ENCODE measurements at places on chromosomes 16 and 17.

GRCh38 chr17:81254955-81255717 is 16.0 kb downstream of the NDUFAF8 start:
- peak; percentile 86 for DNase-seq
- H3K27me3 ChIP-seq, result no peaks in the 10 kb centered on the region
- H3K4me1 ChIP-seq, result peaks cover 4% of the 10 kb centered on the region
- H3K36me3 ChIP-seq, result no peaks in the 10 kb centered on the region
- peak overlapping the region; percentile 71 for H3K27ac ChIP-seq

DNA sequence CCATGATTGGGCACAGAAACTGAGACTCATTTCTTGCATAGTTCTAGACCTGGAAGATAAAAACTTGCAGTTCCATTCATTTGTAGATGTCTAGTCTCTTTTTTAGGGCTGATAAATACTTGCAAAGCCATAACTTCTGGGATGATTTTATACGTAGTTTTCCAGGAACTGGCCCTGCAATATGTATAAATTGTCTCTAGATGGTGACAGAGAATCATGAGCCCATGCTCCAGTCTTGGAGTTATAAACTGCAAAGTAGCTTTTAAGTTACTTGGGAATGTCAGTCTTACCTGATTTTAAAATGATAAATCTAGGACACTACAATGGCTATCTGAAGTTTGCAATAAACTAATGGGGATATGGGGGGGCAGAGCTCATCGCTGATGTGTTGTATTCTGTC is 3.0 kb upstream of the ADAMTS18 start:
- no peaks in the 10 kb centered on the region for H3K4me1 ChIP-seq
- peaks cover 37% of the 10 kb centered on the region for H3K27me3 ChIP-seq
- H3K36me3 ChIP-seq, result no peaks in the 10 kb centered on the region
- DNase-seq, result no peak

GRCh38 chr16:88867581-88868246 is 1.3 kb upstream of the PABPN1L start:
- no peak overlapping the region for H3K27ac ChIP-seq
- peaks cover 3% of the 10 kb centered on the region for H3K4me1 ChIP-seq
- H3K4me3 ChIP-seq, result no peak overlapping the region
- no peaks in the 10 kb centered on the region for H3K27me3 ChIP-seq
- peaks cover 3% of the 10 kb centered on the region for H3K36me3 ChIP-seq
- DNase-seq, result no peak

- H3K27ac ChIP-seq, result no peak overlapping the region
- no peaks in the 10 kb centered on the region for H3K36me3 ChIP-seq
- H3K4me1 ChIP-seq, result no peaks in the 10 kb centered on the region
Observed at GRCh38 chr16:16791051-16791450, 412.1 kb downstream of the NPIPA7 start.

DNA sequence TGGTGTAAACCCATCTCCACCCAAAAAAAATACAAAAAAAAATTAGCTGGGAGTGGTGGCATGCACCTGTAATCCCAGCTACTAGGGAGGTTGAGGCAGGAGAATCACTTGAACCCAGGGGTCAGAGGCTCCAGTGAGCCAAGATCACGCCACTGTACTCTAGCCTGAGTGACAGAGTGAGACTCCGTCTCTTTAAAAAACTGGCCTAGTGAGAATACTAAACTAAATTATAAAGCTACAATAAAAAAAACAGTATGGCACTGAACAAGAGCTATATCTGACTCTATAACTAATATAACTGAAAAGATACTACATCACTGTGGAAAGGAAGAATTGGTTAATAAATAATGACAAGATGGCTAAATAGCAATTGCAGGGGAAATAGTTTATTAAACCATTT is 6.4 kb downstream of the SMURF2 start:
- no peak overlapping the region for H3K27ac ChIP-seq
- H3K36me3 ChIP-seq, result no peaks in the 10 kb centered on the region
- peaks cover 4% of the 10 kb centered on the region for H3K4me1 ChIP-seq
- DNase-seq, result no peak

DNA sequence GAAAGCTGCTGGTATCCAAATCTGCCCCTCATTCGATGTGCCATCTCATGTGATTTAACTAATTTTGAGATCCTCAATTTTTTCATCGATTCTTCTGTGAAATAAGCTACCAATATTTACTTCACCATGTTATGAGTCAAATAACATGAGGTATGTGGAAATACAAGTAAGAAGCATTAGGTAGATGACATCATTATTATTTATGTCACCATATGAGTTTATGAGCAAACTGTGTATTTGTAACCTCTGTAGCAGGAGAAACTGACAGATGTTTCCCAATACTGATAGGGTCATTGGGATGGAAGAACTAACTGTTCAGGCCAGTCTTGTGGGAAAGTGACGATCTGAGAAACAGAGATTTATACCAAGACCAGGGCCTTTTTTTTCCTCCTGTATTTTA is 229.4 kb upstream of the GOT2 start:
- H3K36me3 ChIP-seq, result no peaks in the 10 kb centered on the region
- no peaks in the 10 kb centered on the region for H3K27me3 ChIP-seq
- DNase-seq, result no peak
- H3K27ac ChIP-seq, result no peak overlapping the region

GRCh38 chr16:31265329-31266245 is 5.8 kb downstream of the ITGAM start:
- no peaks in the 10 kb centered on the region for H3K27me3 ChIP-seq
- no peak for DNase-seq
- no peak overlapping the region for H3K27ac ChIP-seq
- H3K4me1 ChIP-seq, result no peaks in the 10 kb centered on the region

DNA sequence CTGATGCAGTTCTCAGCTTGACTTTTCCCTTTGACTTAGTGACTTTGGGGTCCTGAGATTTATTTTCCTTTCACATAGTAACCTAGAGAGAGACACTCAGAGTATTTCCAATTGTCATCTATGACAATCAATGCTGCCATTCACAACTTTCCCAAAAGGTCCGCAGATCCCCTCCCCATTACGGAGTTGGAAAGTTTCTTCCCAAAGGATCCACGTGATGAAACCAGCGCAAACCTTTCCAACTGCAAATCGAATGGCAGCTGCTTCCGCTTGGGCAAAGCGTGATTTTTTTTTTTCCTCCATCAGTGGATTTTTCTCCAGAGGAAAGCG is 538 bp upstream of the FCSK start:
- H3K27ac ChIP-seq, result peak overlapping the region; percentile 91
- H3K4me1 ChIP-seq, result no peaks in the 10 kb centered on the region
- no peaks in the 10 kb centered on the region for H3K27me3 ChIP-seq
- H3K36me3 ChIP-seq, result no peaks in the 10 kb centered on the region

GRCh38 chr16:73215678-73216377 is 167.9 kb upstream of the ZFHX3 start:
- no peaks in the 10 kb centered on the region for H3K4me1 ChIP-seq
- H3K27ac ChIP-seq, result no peak overlapping the region
- H3K36me3 ChIP-seq, result no peaks in the 10 kb centered on the region
- H3K4me3 ChIP-seq, result no peak overlapping the region
- H3K27me3 ChIP-seq, result no peaks in the 10 kb centered on the region
- DNase-seq, result no peak

- no peaks in the 10 kb centered on the region for H3K27me3 ChIP-seq
- DNase-seq, result no peak
- peaks cover 4% of the 10 kb centered on the region for H3K4me1 ChIP-seq
- no peak overlapping the region for H3K4me3 ChIP-seq
Observed at GRCh38 chr16:11024333-11025053, 80.1 kb downstream of the CLEC16A start.

DNA sequence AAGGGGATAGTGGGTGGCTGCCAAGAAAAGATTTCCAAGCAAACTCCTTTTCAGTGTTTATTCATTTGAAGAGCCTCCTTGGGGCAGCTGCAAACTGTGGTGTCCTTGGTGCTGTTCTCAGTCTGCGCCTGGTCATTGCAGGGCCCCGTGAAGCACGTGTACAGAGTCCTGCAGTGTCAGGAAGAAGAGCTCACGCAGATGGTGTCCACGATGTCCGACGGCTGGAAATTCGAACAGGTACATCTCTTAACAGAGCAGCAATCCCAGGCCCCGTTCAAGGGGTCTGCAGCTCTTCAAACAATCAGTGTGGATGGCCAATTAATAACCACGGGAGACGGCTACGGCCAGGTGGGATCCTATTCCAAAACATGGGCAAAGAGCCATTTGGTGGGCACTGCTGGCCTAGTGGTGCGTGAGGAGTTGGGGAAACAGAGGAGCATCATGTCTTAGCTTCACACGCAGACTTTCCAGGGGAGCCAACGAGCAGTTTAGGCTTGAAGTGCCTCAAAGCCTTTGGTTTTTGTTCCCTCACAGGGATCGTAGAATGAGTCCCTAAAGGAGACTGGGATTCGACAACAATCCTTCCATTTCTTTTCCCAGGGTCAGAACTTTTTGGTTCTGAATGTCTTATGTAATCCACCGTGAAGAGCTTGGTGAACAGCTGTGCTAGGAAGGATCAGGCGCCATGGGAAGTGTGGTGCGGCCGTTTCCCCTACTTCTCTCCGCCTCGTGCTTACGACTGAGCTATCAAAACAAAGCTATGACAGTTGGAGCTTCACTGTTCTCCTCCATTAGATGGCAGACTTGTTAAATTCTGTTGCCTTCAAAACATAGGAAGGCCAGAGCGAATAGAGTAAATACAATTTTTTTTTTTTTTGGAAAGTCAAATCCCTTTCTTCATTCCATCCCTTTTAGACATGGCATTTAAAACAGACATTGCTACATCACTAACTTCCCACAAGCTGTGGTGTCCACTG is 12.6 kb downstream of the KCTD2 start:
- peaks cover 35% of the 10 kb centered on the region for H3K36me3 ChIP-seq
- peak; percentile 86 for DNase-seq
- no peaks in the 10 kb centered on the region for H3K27me3 ChIP-seq

- DNase-seq, result no peak
- H3K27ac ChIP-seq, result no peak overlapping the region
- H3K4me3 ChIP-seq, result no peak overlapping the region
- H3K36me3 ChIP-seq, result no peaks in the 10 kb centered on the region
- no peaks in the 10 kb centered on the region for H3K27me3 ChIP-seq
Observed at GRCh38 chr17:2803386-2803785, 7.1 kb downstream of the RAP1GAP2 start.

GRCh38 chr17:58338454-58338840 is 9.9 kb upstream of the TSPOAP1 start:
- H3K27ac ChIP-seq, result peak overlapping the region; percentile 87
- no peaks in the 10 kb centered on the region for H3K27me3 ChIP-seq
- peaks cover 39% of the 10 kb centered on the region for H3K4me1 ChIP-seq
- no peaks in the 10 kb centered on the region for H3K36me3 ChIP-seq
- peak; percentile 11 for DNase-seq

DNA sequence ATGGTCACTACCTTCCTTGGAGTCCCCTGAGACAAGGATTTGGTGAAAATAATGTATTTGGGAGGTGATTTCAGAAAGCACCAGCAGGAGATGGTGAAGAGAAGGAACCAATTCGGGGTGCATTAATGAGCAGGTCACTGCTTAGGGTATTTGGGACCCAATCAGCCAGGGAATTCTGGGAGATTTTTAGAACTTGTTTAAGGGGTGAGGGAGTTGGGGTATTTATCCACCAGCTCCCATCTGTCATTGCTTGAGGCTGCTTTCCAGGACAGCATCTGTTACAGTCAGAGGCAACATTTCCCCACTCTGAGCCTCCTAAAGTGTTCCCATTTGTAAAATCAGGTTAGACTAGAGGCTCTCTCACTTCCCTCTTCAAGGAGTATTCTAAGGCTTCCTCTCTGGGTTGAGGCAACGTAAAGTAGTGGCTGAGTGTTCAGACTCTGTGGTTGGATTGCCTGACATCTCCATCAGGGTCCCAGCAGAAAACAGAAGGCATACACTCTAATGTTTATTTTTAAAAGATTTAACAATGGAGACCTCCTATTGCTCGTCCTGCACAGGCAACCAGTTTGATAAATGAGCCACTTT is 60.9 kb downstream of the CLEC19A start:
- DNase-seq, result no peak
- no peak overlapping the region for H3K27ac ChIP-seq
- no peaks in the 10 kb centered on the region for H3K27me3 ChIP-seq
- no peaks in the 10 kb centered on the region for H3K36me3 ChIP-seq
- no peaks in the 10 kb centered on the region for H3K4me1 ChIP-seq

GRCh38 chr17:14790521-14790920 is 474.6 kb downstream of the PMP22 start:
- H3K27me3 ChIP-seq, result no peaks in the 10 kb centered on the region
- no peak overlapping the region for H3K27ac ChIP-seq

- H3K27ac ChIP-seq, result no peak overlapping the region
- DNase-seq, result no peak
- peaks cover 9% of the 10 kb centered on the region for H3K4me1 ChIP-seq
- H3K27me3 ChIP-seq, result no peaks in the 10 kb centered on the region
- no peak overlapping the region for H3K4me3 ChIP-seq
Observed at GRCh38 chr16:89599451-89599858, 14.0 kb upstream of the DPEP1 start.

- H3K27ac ChIP-seq, result peak overlapping the region; percentile 92
- H3K4me1 ChIP-seq, result peaks cover 5% of the 10 kb centered on the region
- H3K36me3 ChIP-seq, result peaks cover 4% of the 10 kb centered on the region
- peak overlapping the region; percentile 56 for H3K4me3 ChIP-seq
- H3K27me3 ChIP-seq, result peaks cover 6% of the 10 kb centered on the region
- DNase-seq, result no peak
Observed at GRCh38 chr17:76384987-76385891, 830 bp downstream of the SPHK1 start.

- no peaks in the 10 kb centered on the region for H3K36me3 ChIP-seq
- peak within 1 kb of the TSS; percentile 66 for H3K4me3 ChIP-seq
- DNase-seq, result peak; percentile 83
- peak within 1 kb of the TSS; percentile 70 for H3K27ac ChIP-seq
- H3K4me1 ChIP-seq, result peaks cover 4% of the 10 kb centered on the region
Observed at GRCh38 chr17:43832976-43833829, at the start of gene MPP3. Gene MPP3 (minus strand): TSS chr17:43833146. CDS start chr17:43831906, 1,240 bp downstream.

DNA sequence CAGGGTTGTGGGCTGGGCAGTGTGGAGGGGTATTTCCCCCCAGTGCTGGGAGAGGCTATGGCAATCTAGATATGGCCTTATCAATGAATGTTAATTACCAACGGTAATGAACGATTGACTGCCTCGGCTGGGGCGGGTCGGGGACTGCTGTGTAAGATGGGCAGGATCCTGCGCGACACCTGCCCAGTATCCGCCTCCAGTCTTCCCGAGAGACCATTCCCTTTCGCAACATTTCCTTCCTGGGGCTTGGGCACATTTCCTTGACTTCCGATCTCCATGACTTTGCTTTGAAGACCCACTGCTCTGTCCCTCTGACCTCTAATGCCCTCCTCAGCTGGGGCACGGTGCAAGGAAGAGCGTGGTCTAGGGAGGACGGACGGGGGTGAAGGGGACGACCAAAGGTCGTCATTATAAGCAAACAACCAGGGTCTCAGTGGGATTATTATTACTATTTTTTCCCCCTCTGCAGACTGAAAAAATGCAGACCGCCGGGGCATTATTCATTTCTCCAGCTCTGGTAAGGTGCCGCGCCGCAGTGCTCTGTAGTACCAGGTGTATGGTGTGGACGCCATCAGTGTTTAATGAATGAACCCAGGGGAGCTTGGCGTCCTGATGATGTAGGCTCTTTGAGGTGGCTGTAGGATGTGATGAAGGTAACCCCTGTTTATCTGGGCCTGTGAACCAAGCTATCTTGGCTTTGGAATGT is 506 bp downstream of the ATP5MC1 start:
- DNase-seq, result no peak
- H3K27ac ChIP-seq, result peak overlapping the region; percentile 83
- H3K36me3 ChIP-seq, result peaks cover 9% of the 10 kb centered on the region
- no peaks in the 10 kb centered on the region for H3K27me3 ChIP-seq

GRCh38 chr16:50838165-50838564 is 96.3 kb downstream of the CYLD start:
- H3K4me1 ChIP-seq, result no peaks in the 10 kb centered on the region
- no peaks in the 10 kb centered on the region for H3K36me3 ChIP-seq
- DNase-seq, result no peak
- H3K4me3 ChIP-seq, result no peak overlapping the region
